ENCODE measurements at places on chromosomes 1 and 21.

DNA sequence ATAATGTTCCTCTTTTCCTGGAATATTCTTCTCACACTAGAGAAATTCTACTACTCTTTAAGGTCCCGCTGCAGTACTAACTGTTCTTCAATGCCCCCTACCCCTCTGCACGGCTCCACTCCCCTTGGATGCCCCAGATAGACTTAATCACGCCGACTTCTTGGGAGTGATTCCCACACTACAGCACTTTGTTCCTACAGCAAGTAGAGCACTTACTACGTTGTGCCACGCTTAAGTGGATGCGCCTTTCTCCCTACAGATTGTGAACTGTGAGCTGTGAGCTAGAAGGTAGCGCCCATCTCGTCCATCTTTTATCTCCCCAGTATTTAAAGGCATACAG lies 2.2 kb downstream of the ZNF436 start:
- DNase-seq, result peak; percentile 27

- no peak for DNase-seq
Measured at GRCh38 chr1:170885551-170885950, 49.8 kb upstream of the MROH9 start.

DNA sequence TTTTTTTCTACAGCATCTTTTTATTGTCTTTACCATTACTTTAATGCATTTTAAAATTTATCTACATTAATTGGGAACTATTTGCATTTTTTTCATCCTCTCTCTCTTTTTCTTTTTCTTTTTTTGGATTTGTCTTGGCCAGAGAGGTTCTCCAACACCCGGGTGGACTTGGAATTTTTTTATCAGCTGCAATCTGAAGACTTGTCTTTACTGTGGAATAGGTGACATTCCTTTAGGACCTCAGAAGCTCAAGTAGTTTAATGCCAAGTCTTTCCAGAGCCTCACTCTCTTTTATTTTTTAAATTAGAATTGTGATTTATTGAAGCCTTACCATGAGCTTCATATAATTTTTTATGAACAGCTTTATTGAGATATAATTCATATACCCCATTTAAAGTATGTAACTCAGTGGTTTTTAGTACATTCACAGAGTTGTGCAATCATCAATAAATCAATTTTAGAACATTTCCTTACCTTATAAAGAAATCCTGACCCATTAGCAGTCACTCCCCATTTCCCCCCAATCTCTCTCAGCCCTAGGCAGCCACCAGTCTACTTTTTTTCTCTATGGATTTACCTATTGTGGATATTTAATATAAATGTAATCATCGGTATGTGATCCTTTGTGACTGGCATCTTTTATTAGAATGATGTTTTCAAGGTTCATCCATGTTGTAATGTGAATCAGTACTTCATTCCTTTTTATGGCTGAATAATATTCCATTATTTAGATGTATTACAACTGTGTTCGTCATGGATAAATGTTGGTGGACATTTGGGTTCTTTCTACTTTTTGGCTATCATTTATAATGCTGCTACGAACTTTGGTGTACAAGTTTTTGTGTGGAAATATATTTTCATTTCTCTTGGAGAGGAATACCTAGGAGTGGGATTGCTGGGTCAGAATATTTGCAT lies 6.2 kb downstream of the TUFT1 start:
- no peak for DNase-seq

DNA sequence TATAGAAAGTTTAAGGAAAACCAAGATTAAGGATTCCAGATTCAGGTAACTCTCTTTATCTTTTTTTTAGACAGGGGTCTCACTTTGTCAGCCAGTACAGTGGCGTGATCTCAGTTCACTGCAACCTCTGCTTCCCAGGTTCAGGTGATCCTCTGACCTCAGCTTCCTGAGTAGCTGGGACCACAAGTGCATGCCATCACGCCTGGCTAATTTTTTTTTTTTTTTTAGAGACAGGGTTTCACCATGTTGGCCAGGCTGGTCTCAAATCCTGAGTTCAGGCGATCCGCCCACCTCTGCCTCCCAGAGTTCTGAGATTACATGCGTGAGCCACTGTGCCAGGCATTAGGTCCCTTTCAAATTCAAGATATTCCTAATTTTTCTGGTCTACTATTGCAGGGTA lies 15.9 kb downstream of the LZIC start:
- no peak for DNase-seq

DNA sequence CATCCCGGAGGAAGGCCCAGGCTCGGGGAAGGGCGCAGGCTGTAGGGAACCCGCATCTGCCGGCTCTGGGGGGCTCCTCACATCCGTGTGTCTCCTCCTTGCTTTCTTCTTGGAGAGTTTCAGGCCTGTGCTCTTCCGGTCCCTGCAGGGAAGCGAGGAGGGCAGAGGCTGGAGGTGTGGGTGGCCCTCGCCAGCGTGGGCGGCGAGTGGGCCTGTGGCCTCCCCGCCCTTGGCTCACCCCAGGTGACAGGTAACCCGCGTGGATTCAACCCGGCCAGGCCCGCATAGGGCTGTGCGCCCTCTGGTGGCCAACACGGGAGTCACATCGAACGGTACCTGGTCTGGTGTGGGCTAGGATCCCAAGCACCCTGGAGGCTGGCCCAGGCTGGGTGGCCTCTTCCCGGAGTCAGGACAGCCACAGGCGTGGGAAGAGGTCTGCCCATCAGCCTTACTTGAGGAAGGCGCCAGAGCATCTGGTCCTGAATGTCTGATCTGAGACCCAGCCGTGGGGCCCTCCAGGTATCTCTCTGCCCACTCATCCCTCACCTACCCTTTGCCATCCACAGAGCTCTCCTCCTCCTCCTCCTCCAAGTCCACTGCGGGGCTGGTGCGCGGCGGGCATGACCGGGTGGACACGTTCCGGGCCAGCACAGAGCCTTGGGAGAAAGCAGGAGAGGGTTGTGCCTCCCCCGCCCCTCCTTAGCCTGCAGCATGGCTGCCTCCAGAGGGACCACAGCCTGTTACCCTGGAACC lies 9.6 kb upstream of the TNFRSF25 start:
- no peak for DNase-seq

GRCh38 chr1:46697053-46697452 lies 21.9 kb downstream of the EFCAB14 start:
- DNase-seq, result no peak

GRCh38 chr1:217661407-217661806 lies 30.3 kb downstream of the SPATA17 start:
- DNase-seq, result no peak

DNA sequence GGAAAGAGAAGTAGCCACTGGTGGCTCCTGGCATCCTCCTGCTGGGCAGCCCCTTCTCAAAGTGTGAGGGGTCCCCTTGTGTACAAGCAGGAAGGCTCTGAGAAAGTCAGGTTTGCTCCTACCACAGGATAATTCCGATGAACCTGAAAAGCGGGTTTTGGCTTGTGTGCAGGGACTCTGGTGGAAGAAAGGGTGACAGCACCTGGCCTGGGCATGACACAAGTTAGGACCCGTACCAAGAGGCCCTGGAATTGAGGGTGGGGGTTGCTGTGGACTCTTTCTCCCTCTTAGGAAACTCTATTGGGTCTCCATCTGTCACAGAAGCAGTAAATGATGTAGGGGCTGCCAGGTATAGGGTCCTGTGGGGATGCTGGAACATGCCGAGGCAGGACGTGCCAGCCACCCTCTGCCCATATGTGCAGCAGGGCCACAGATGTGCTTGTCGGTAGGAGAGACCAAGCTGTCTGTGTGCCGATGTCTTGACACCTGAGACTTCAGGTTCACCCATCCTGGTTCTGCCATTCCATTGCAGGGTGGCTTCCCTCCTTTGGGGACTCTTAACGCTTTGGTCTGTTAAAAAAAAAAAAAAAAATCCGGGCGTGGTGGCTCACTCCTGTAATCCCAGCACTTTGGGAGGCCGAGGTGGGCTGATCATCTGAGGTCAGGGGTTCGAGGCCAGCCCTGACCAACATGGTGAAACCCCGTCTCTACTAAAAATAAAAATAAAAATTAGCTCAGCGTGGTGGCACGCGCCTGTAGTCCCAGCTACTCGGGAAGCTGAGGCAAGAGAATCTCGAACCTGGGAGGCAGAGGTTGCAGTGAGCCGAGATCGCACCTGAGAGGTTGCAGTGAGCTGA lies 9.8 kb downstream of the C1orf35 start:
- peak; percentile 41 for DNase-seq

DNA sequence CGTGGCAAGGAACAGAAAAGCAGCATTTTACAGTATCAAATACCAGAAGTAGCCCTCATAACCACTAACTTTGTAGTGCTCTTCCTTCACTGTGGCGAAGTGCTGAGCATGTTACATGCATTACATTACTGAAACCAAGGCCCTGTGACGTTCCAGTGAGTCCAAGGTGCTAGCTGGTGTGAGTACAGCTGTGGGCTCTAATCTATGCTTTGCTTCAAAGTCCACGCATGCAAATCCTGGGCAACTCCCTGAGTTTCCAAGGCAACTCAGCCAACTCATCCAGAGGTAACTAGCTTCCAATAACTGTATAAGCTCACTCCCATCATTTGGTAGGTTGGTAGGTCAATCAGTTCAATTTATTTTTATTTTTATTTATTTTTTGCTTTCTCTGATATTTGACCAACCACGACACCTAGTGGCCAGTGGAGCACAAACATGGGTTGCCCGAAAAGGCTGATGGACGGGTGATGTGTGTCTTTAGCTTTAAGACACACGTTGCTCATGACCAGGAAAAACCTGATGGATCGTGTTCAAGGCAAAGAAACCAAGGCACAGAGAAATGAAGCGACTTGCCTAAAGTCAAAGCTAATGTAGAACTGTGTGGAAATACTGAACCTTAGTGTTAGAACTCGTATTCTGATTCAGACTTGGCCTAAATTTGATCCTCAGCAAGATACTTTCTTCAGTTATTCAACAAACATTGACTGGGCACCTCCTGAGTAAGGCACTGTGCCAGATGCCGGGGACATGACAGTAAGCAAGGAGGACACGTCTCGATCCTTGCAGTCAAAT lies 73.0 kb downstream of the GNG12 start:
- DNase-seq, result peak; percentile 71

DNA sequence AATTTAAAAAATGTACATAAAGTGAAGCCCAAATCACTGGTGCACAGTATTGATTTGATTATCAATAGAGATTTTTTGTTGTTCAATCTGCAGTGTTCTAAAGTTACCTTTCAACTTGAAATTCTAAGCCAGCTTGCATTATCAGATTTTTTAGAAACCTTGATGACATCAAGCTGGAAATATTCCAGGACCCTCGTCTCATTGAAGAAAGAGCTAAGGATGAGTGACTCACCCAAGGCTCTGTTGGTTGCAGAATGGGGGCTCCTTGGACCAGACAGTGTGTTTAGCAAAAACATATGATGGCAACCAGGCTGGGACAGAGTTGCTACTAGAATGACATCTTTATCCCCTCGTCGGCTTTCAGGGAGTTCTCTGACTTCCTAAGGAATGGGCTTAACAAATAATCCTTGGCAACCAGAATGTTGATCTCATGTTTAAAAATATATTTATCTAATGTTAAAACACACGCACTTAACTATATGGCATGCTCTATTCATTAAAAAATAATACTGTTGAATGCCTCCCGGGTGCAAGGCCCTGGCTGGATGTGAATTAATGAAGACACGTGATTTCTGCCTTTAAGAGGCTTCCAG lies 79.7 kb downstream of the RUNX3 start:
- DNase-seq, result no peak

DNA sequence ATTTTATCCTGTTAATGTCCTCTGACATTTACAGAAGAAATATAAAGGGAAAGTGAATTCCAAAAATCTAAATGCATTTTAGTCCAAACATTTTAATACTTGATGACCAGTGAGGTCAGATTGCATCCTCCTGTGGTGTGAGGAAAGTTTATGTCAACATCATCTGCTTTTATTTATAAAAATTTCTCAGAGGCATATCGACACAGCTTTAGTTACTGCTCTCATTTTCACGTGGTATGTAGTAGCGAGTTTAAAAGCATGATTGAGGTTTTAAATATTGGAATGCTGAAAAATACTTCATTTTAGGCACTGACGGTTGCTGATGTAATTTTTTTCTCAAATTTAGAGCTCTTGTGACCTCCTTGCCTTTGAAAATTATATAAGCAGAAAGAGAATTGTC lies 234.8 kb downstream of the HMCN1 start:
- DNase-seq, result no peak

DNA sequence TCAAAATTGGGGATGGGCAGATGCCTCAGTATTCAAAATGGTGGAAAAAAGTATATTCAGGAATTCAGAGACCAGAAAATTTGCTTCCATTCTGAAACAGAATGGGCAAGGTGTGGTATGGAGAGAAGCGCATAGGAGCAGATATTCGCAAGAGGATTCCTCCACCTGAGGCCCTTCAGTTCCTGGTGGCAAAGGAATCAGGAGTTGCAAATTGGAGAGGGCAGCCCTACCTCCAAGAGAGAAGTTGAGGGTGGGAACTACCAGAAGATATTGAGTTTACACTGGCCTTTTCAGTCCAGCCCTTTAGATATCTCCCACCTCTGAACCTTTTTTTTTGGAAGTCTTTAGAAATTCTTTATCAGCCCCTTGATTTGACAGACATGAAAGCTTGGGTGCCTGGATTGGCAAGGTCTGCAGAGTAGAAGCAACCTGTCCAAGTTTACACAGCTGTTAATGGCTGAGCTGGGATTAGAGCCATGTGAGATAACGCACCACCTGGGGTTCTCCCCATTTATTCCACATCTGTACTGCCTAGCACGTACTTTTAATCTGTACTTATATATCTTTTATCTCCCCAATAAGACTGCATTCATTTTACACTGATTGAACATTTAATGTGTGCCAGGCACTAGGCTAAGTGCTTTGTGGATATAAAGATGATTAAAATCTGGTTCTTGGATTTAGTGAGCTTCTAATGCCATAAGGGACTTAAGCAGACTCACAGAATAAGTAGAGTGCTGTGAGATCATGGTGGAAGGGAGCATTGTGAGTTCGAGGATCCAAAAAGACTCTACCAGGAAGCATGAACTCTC lies 99.5 kb downstream of the NGF start:
- no peak for DNase-seq

DNA sequence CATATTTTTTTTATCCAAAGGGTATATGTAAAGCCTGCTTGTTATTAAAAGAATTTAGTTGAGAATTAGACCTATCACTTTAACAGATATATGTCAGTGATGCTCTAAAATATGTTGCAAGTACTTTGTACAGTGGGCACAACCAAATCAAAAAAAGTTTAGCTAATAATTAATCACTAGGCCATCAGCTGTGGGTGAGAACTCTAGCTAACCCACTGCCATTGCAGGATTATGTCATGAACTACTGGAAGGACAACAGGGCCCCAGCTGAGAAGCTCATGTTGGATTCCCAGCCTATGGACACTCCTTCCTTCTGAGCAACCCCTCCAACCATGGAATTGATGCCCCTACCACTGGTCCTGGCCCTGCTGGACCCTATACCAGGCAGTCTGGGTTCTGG lies 6.8 kb upstream of the CHIA start:
- DNase-seq, result no peak

DNA sequence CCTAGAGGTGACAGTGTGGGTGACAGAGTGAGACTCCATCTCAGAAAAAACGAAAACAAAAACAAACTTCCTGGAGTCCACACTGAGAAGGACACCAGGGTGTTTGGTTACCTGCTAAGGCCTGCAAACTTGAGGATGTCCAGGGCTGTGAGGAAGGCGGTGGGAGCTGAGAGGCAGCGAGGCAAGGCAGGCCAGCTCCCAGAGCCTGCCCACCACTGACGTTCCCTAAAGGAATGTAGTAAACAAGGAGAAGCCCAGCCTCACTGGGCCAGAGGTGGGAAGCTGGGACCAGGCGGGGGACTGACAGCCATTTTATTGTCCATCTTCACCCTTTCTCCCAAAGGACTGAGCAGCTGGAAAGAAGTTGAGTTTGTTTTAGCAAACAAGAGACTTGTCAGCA lies 24.1 kb downstream of the SHISA4 start:
- DNase-seq, result no peak
